Activated naive CD8-positive, alpha-beta T cell treated with anti-CD3 and anti-CD28 coated beads, Interleukin-2, amount 50 U/mL, for 16 hours (primary cell): ENCODE measurements at places on chromosomes 2 and 18.

- DNase-seq, result no peak
Observed at GRCh38 chr2:31266804-31267203, 32.9 kb downstream of the EHD3 start.

DNA sequence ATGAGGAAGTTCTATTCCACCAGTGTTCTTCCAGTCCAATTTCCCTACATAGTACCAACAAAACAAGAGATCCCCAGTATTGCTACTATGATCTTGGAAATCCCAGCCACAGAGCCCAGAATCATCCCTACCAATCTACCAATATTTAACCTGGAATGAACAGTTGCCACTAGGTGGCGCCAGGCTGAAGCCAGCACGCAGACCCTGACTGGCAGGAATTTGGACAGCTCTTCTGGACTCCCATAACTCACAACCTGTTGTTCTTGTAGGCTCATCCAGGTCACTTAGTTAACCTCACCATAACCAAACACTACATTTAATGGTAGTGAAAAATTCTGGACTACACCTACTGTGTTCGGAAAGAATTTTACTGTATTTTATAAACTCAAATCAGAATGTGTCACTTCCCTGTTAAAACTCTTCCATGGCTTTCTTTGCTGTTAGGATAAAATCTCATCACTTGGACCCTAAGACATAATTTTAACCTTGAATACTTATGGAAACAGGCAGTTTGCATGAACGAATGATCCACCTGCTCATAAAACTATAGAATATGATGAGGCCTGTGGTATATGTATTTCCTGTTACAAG lies 59.8 kb upstream of the SLC38A11 start:
- DNase-seq, result peak; percentile 11

DNA sequence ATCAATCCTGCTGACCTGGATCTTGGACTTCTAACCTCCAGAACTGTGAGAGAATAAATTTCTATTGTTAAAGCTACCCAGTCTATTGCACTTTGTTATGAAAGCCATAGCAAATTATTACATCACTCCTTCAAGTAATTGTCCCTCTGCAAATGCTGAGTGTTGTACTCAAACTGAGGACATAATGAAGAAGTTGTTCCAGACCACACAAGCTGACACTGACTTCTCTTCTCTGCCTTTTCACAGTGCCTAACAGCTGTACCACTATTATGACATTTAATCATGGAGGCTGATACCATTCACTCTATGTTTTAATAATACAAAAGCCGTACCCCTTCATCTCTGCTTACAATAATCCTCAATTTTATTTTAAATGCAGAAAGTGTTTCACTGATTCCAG lies 424.1 kb upstream of the PIK3C3 start:
- DNase-seq, result no peak

GRCh38 chr2:136502660-136503059 lies 262.7 kb upstream of the THSD7B start:
- no peak for DNase-seq

- no peak for DNase-seq
Observed at GRCh38 chr18:22544626-22545025, 126.9 kb upstream of the CTAGE1 start.

- no peak for DNase-seq
Observed at GRCh38 chr18:76379226-76380126, 115.6 kb downstream of the ZNF516 start.

- no peak for DNase-seq
Observed at GRCh38 chr18:31652877-31653276, 31.5 kb downstream of the B4GALT6 start.

GRCh38 chr18:64219517-64219916 lies 70.6 kb upstream of the LINC00305 start:
- no peak for DNase-seq

DNA sequence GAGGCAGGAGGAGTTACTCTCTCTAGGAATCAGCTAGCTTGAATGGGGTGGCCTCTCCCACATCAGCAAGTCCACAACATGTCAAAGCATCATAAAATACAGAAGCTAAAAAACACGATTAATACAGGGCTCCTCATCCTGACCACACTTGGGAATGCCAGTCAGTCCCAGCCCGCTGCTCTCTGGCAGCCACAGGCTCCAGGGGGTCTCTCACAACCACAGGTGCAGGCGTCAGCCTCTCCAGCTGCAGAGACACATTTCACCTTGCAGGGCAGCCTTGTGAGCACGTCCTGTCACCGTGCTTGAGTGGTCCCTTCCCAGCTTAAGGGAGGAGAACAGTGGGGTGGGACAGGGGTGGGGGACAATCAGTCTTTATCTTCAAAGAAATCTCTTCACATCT lies 137.4 kb upstream of the SH3BP4 start:
- no peak for DNase-seq

DNA sequence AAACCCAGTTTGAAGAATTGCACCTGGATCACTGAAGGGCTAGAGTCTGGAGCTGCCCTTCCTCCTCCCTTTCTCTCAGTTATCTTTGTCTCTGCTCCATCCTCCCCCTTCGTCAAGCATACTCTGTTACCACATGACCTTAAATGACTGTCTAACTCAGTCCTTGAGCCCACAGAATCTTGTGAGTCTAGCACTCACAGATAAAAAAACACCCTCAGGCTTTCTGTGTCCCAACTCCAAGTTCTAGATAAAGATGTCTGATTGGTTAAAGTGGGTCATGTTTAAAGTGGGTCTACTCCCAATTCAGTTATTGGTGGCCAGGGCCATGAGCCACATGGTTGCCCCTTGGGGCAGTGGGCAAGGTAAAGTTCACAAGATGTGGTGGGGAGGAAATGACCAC lies 53.5 kb upstream of the CYP1B1 start:
- no peak for DNase-seq

- no peak for DNase-seq
Observed at GRCh38 chr2:134671513-134671912, 47.3 kb downstream of the TMEM163 start.

DNA sequence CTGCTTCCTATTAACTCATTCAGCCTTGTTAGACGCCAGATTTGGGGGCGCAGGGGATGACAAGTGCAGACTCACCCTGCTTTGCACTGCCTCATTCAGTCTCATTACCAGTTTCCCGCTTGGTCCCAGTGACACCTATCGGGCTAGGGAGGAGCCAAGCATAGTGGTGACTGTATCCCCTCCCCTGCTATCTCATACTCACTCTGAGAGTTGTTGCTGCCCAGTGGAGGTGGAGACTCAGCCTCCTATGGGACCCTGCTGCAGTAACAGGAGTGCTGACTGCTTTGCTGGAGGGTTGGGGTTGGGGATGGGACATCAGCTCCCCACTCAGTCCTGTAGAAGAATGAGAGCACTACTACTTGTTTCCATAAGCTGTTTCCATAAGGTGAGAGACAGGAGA lies 21.3 kb upstream of the PIK3C3 start:
- DNase-seq, result no peak

GRCh38 chr18:38957736-38958135 lies 1392.1 kb upstream of the CELF4 start:
- no peak for DNase-seq

- no peak for DNase-seq
Observed at GRCh38 chr18:56651771-56652092, 573 bp downstream of the WDR7 start.

DNA sequence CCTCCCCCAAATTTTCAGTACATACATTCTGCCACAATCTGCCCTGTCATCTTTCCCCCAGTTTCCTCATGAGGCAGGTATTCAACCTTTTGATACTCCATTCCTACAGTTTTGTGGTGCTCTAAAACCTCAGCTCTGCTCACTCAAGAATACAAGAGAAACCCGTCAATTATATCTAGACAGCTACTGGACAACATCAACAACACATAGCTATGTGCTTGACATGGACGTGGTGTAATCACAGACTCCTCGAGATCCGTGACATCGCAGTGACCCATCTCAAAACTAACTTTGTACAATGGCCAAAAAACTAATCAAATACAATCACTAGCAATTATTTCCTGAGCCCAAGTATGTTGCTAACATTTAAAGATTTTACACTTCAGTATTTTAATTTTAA lies 23.6 kb downstream of the WDSUB1 start:
- no peak for DNase-seq

DNA sequence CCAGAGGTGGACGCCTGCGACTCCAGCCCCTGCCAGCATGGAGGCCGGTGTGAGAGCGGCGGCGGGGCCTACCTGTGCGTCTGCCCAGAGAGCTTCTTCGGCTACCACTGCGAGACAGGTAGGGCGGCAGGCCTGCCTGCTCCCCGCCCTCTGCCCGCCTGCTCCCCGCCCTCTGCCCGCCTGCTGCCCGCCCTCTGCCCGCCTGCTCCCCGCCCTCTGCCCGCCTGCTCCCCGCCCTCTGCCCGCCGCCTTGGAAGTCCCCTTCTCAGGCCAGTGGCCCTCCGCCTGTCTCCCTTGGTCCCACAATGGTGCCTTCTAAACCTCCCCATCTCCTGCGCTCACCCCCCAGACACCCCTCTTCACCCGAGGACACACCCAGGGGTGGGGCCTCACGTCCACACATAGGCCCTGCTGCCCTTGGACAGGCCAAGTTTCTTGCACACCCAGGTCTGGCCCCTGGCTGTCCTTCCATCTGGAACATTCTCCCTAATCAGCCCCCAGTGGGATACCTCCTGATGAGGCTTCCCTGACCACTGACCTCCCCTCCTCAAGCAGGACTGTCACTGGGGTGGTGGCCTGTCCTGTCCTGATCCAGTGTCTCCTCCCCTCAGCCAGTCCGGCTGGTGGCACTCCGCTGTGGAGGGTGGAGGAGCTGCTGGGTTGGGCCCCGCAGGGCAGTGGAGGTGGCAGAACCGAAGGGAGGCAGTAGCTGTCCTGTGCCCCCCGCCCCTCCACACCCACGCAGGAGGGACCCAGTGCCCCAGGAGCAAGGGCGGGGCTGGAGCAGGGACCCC lies 37.9 kb downstream of the MTERF4 start:
- DNase-seq, result no peak
